ENCODE measurements at places on chromosomes 13 and 19.

GRCh38 chr19:16244091-16244490 lies 46.4 kb downstream of the AP1M1 start:
- no peak for DNase-seq

GRCh38 chr13:48709213-48709612 lies 55.5 kb downstream of the CYSLTR2 start:
- no peak for DNase-seq

DNA sequence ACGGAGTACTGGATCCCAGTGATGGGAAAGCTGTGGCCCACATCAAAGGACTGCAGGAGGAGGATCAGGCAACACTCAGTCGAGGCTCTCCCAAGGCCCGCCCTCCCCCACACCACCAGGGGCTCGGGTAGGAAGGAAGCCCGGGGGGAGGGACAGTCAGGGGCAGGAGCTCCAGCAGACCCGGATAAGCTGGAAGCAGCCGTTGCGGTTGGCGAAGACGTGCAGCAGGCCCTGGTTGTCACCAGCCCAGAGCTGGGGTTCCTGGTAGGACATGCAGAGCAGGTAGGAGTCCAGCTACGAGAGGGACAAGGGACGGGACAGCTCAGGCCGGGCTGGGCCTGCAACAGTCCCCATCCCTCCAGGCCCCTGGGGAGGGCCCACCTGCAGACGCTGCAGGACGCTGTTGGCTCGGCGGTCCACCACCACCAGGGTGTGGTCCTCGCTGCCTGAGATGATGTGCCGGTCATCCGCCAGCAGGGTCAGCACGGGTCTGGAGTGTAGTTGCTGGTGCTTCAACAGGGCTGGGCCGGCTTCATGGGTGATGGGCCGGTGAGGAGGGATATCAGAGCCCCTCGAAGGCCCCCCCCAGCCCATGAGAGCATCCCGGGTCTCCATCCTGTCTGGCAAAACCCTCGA lies 1.9 kb downstream of the GNG14 start:
- DNase-seq, result no peak

GRCh38 chr13:97211300-97211699 lies 10.8 kb upstream of the MBNL2 start:
- DNase-seq, result no peak

DNA sequence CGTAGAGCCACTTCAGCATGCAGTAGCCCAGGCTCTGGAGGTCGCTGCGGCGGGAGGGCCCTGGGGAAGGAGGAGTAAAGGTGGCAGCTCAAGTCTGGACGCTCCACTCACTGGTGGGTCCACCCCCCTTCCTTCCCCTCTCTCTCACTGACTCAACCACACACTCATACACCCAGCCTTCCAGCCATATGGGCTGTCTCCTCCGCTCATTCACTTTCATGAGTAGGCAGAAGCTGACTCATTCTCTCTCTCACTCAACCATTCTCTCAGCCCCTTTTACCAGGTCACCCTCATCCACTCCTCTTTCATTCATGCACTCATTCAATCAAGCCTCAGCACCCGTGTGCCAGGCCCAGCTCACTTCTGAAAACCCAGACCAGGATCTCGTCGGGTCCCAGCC lies 27.5 kb upstream of the SIGLEC11 start:
- DNase-seq, result no peak

DNA sequence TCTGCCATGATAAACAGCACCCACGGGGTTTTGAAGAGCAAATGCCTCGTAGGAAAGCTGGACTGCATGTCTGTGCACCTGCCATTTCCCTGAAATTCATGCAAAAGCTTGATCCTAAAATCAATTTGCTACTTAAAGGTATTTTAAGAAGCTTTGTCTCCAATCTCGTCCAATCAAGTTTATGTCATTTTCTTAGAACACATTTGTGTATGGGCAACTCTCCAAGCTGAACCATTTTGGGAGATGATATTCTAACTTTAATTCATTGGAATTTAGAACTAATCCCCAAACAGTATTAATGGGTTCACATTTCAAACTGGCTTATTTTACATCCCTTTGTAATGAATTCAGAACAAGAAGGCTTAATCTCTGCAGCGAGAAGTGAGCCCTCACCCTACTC lies 822 bp downstream of the ADPRHL1 start:
- DNase-seq, result no peak

DNA sequence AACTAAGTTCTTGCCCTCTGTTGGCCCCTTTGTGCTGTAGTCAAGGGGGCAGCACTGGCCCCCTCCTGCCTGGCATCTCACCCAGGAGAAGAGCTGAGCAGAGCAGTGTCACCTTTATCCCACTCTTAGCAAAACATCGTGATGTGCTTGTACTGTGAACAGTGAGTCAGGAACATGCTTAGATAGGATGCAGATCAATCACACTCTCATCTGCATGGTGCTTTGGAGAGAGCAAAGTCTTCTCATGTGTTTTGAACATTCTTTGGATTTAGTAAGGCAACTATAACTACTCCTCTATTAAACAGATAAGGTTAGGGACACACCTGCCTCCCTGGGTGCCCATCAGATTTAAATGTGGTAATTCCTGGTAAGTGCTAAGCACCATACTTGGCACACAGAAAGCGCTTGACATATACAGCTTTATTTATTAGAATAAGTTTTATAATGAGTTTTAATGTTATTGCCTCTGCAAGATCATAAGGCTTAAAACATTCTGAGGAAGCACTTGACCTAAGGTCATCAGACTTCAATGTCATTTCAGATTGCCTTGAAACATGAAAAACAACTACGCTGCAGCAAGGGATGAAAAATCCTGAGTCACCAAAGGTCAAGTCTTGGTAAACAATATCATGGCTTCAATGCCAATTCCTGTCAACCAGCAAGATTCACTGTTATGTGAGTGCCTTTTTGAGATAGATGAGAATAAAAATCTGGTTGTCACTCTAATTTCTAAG lies 82.4 kb upstream of the IRS2 start:
- DNase-seq, result no peak

GRCh38 chr13:84430446-84430845 lies 548.2 kb upstream of the SLITRK1 start:
- DNase-seq, result no peak

- DNase-seq, result no peak
Observed at GRCh38 chr19:31046024-31046423, 303.2 kb downstream of the TSHZ3 start.

GRCh38 chr13:34345258-34345965 lies 527.5 kb downstream of the RFC3 start:
- no peak for DNase-seq

- DNase-seq, result no peak
Observed at GRCh38 chr19:6580313-6580712, 10.6 kb downstream of the CD70 start.

- DNase-seq, result no peak
Observed at GRCh38 chr19:35383536-35383935, 12.7 kb downstream of the GPR42 start.

- no peak for DNase-seq
Observed at GRCh38 chr13:110593430-110594130, 21.8 kb upstream of the NAXD start.

All from stimulated activated naive CD8-positive, alpha-beta T cell treated with anti-CD3 and anti-CD28 coated beads, Interleukin-15, amount 100 ng/mL, for 72 hours (primary cell).